ENCODE measurements at places on chromosomes 7 and 10. TPM values are rescaled to one million over a fixed set of nuclear protein-coding genes. Genes with fewer than 3 reads are reported as not detected.

DNA sequence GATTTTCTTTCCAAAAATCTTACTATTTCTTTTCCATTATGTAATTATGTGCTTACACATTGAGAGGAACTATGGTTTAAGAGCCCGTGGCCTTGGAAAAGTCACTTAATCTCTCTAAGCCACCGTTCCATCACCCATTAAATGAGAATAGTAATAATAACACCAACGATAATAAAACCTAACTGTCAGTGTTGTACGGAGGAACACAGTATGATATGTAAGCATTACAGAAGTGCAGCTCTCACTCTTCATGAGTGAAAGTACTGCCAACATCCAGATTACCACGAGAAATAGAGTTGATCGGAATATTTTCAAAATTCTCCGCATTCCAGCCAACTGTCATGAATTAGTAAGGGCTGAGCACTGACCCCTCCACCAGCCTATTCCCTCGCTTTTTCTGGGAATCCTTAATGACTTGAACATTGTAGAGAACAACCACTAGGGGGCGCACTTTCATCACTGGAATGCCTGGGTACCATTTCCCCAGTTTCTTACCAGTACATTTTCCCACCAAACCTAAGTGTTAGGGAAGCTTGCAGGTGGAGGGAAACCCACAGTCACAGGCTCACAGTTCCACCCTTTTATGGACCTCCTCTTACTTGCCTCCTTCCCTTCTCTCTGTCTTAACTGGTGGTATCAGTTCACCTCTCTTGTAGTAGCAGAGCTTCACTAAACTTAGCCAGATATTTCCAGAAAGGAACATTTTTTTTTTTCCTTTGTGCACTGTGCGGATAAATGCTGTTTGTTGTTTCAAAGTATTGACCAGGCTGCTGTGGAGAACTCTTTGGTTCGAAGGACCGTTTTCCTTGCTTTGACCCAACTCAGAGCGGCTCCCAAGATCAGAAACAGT lies 27.8 kb downstream of the NKX2-3 start:
- no peak for DNase-seq

DNA sequence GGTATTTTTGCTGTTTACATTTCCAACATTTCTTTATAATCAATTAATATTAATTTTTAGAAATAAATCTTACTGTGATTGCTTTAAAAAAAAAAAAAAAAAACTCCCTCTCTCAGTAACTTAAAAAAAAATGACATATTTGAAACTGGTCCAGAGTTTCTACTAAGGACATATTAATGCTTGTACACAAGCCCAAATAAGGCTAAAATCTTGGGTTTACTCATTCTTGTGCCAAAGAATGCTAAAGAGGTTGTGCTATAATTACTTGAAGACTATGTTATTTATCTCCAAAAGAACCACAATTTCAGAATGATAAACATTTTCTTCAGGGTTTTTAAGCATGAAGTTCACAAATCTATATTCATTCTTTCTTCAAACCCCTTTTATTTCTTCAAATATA lies 39.4 kb upstream of the PHF14 start:
- DNase-seq, result no peak

DNA sequence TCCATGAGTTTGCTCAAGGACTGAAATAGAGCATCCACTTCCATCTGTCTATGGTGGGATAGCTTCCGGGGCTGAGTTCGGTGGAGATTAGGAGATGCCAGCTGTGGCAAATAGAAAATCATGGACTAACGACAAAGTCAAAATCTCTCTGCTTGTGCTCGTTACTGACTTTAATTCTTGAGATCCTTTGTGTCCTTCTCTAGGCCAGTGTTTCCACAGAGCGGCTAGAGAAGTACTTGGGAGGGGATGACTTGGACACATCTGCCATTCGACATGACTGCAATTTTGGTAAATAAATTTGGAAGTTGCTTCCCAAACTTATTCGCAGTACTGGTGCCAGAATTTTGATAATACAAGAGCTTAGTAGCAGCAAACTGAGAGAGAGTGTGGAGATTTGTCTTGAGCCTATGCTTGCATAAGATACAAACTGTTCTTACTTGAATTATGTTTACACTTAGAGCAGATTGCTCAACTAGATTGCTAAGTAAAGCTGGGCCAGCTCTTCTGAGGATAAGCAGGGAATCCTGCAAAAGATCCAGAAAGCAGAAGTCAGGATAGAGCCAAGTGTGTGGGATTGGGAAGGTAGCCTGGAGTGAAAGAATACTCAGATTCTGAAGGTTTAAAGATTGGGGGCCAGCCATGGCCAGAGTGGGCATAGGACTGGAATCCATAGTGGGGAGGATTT lies 27.6 kb downstream of the ABCC2 start:
- DNase-seq, result no peak

GRCh38 chr10:94138391-94138790 lies 144.7 kb downstream of the PLCE1 start:
- DNase-seq, result no peak

DNA sequence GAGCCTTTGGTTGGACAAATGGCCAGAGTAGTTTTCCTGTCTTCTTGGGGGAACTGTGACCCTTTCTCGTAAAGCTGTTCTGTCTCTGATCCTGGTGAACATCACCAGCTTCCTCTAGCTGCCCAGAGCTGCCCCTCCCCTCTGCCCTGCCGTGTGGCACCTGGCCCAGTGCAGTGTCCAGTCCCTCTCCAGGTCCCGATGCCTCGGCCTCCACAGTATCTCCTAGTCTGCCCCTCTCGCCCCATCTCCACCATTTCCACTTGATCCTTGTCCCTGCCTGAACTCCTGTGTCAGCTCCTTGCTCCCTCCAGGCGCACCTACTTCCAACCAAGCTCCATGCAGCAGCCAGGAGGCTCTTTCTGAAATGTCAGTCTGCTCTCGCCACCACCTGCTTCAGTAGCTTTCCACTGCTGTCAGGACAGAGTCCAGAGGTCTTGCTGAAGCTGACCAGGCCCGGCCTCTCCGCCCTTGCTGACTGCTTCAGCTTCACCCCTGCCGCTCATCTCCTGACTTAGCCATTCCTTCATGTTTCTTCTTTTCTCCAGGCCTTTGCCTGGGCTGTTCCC lies 133.6 kb downstream of the GRK5 start:
- DNase-seq, result peak; percentile 34

DNA sequence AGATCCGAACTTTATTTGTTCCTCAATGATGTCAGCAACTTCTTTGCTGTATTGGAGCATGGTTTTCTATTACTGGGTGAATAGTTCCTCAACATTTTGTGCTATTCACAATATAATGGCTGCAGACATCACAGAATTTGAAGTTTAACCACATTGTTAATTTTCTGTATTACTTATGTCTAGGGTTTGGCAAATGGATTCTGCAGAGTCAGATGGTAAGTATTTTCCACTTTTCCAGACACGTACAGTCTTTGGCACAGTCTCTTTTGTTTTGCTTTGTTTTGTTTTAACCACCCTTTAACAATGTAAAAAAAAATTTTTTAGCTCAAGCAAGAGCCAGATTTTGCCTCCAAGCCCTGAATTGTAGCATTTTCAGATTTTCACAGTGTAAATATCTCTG lies 36.8 kb upstream of the FOXK1 start:
- DNase-seq, result no peak

Gene HECTD2
- 2.4 TPM for total RNA-seq

Gene ACTA2
- 74.5 TPM for total RNA-seq

Gene CHST15
- total RNA-seq, result 3.0 TPM

Gene CYP2C8
- 0.22 TPM for total RNA-seq

Gene TAS2R4
- total RNA-seq, result 0.32 TPM

Gene EMX2
- not detected for total RNA-seq

Gene PAPSS2
- 8.6 TPM for total RNA-seq

Measured in Right ventricle myocardium superior (tissue), 1 donor.